Activated CD4-positive, alpha-beta memory T cell treated with anti-CD3 and anti-CD28 coated beads for 36 hours (primary cell): ENCODE measurements at places on chromosomes 16 and 17. TPM values are rescaled to one million over a fixed set of nuclear protein-coding genes. Genes with fewer than 3 reads are reported as not detected.

DNA sequence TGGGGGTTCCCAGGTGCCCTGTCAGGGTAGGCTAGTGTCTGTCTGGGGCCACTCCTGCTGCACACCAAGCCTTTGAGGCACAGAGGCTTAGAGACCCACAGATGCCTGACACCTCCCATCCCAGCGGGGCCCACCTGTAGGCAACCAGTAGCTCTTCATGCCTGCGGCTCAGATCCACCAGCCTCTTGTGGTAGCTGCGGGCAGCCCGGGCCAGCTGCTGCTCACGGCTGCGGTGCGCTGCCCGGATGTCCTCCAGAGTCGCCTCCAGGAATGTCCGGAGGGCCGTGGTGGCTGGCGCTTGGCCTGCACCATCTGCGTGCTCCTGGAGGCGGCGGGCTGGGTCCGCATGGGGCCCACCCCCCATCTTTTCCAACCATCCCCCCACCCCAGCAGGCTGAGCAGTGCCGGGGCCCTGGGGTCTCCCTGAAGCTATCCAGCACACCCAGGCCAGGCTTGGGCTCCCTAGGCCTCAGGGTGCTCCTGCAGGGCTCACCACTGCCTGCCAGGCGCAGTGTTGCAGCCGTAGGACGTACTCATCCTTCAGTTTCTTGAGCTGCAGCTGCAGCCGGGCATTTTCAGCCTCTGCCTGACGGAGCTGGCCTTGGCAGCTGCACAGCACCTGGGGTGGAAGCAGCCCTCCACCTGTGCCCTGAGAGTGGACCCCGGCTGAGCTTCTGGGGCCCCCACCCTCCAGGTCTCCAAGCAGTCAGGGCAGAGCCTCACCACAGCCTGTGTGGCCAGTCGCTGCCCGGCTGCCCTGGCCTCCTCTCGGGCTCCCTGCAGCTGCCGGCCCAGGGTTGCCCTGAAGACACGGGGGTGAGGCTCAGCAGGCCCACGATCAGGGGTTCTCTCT lies 1.8 kb downstream of the CCDC78 start:
- H3K27me3 ChIP-seq: no peaks in the 10 kb centered on the region
- peaks cover 8% of the 10 kb centered on the region for H3K4me1 ChIP-seq
- H3K36me3 ChIP-seq: no peaks in the 10 kb centered on the region
- no peak overlapping the region for H3K4me3 ChIP-seq
- H3K27ac ChIP-seq: no peak overlapping the region

KRT24 gene
- not detected for total RNA-seq

DNA sequence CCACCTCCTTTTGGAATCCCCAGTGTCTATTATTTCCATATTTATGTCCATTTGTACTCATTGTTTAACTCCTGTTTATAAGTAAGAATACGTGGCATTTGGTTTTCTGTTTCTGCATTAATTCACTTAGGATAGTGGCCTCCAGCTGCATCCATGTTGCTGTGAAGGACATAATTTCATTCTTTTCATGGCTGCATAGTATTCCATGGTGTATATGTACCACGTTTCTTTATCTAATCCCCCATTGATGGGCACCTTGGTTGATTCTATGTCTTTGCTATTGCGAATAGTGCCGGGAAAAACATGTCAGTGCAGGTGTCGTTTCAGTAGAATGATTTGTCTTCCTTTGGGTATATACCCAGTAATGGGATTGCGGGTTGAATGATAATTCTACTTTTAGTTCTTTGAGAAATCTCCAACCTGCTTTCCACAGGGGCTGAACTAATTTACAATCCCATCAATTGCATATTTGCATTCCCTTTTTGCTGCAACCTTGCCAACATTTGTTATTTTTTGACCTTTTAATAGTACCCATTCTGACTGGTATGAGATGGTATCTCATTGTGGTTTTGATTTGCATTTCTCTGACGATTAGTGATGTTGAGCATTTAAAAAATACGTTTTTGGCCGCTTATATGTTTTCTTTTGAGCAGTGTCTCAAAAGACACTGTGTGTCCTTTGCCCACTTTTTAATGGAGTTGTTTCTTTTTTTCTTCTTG lies 373.2 kb upstream of the TNRC6C start:
- no peak for DNase-seq
- H3K4me1 ChIP-seq: no peaks in the 10 kb centered on the region
- no peak overlapping the region for H3K4me3 ChIP-seq
- H3K36me3 ChIP-seq: peaks cover 1% of the 10 kb centered on the region

DNA sequence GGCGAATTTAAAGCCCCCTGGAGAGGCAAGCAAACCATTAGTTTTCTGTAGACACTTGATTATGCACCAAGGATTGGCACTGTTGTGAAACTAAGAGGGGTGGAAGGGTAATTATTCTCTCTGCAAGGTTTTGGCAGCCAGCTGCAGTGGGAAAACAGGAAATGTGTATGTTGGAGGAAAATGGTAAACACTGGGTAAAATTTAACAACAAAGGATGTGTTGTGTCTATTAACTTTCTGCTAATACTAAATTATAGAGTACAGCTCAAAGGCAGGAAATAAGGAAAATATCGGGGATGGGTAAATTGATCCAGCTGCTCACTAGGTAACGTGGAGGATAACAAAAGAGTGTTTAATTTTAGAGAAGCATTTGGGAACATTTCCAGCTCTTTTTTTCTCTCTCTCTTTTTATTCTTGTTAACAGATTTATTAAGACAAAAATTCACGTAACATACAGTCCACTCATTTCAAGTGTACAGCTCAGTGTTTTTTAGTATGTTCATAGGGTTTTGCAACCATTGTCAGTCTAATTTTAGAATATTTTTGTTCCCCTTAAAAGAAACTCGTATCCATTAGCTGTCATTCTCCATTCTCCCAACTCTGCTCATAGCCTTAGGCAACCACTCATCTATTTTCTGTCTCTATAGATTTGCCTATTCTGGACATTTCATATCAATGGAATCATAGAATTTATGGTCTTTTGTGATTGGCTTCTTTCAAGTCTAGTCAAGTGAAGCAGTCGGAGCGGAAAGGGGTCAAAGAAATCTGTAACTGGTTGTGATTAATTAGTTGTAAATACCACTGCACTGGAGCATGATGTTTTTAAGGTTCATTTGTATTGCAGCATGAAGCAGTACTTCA lies 41.8 kb downstream of the TANGO6 start:
- no peaks in the 10 kb centered on the region for H3K27me3 ChIP-seq
- H3K4me1 ChIP-seq: no peaks in the 10 kb centered on the region
- no peak overlapping the region for H3K27ac ChIP-seq
- H3K36me3 ChIP-seq: peaks cover 12% of the 10 kb centered on the region
- no peak overlapping the region for H3K4me3 ChIP-seq

DNA sequence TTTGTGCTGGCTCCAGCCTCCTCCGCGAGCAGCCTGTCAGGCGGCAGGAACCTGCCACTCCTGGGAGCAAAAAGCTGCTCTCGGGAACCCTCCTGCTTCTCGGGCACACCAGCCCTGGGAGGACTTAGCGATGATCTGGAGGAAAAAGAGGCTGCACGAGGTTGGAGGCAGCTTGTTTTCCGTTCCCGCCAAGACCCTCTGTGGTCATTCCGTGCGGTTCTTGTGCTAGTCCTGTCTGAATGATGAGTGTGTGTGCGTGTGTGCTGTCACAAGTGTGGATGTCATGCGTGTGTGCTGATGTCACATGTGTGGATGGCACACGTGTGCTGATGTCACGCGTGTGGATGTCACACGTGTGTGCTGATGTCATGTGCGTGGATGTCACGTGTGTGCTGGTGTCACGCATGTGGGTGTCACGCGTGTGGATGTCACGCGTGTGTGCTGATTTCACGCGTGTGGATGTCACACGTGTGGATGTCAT lies 150.0 kb downstream of the NPIPB11 start:
- H3K27ac ChIP-seq: no peak overlapping the region
- no peaks in the 10 kb centered on the region for H3K4me1 ChIP-seq
- peaks cover 7% of the 10 kb centered on the region for H3K36me3 ChIP-seq

DNA sequence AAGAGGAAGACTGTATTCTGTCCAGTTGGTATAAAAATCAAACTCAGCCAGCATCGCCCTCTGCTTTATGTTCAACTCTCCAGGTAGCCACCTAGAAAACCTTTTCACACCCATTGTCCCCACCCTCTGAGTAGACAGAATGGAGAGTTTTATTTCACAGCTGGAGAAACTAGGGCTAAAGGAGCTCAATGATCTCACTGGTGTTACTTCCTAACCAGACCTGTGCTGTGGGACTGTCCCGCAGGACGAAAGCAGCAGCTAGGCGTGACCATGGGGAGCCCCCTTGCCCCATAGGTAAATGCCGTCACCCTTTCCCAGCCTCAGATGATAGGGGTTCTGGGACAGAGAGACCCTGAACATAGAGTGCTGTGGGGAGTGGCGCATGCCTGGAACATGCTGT lies 67.7 kb downstream of the CYLD start:
- no peak overlapping the region for H3K4me3 ChIP-seq
- peaks cover 12% of the 10 kb centered on the region for H3K4me1 ChIP-seq
- H3K27ac ChIP-seq: no peak overlapping the region
- H3K36me3 ChIP-seq: no peaks in the 10 kb centered on the region

ABCC6 gene
- total RNA-seq: not detected

GRCh38 chr16:11201498-11202259 lies 54.3 kb downstream of the SOCS1 start:
- no peak overlapping the region for H3K27ac ChIP-seq
- H3K4me3 ChIP-seq: no peak overlapping the region

GRCh38 chr17:43723697-43724359 lies 34.8 kb downstream of the SOST start:
- no peaks in the 10 kb centered on the region for H3K27me3 ChIP-seq
- peaks cover 4% of the 10 kb centered on the region for H3K36me3 ChIP-seq
- no peak for DNase-seq
- H3K4me3 ChIP-seq: no peak overlapping the region
